ENCODE measurements at places on chromosomes 12 and 14.
A peak's percentile ranks its signal among the peaks of the same experiment; 100 is the strongest.

DNA sequence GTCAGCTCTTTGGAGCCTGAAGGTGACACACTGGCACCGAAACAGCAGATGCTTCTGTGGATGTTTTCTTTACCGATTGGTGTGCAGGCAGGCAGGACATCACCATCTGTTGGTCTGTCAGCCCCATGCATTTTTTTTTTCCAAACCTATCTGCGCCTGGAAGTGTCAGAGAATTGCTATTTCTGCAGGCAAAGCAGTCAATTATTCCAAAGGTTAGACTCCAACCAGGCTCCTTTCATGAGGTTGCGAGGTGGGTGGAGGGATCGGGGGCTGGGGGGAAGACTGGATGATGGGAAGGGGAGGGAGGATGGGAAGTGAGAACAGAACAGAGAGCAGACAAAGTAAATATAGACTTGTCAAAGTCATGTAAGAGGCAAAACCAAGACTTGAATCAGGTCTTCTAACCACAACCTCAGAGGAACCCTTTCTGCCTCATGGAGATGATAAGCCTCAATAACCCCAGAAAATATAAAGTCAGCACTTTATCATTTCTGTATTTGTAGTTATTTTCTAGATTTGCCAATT is 117.7 kb downstream of the OTOGL start:
- DNase-seq, result peak; percentile 80

DNA sequence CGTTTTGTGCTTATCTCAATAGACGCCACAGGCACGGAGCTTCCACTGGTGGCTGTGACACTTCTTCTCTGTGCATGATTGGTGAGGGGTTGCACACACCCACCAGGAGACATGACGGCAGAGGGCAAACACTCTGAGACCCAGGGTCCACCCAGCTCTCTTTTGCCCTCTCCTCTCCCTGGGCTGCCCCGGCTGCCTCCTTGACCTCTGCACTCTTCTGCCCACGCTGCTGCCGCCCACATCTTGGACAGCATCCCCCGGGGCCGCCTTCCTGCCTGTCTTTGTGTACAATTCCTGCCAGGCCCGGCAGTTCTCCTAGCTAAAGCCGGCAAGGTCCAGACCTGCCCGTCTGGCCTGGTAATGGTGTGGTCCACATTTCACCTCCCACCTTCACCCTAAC is 44.7 kb downstream of the DPF3 start:
- DNase-seq, result no peak

- DNase-seq, result no peak
These were observed 59.3 kb downstream of the ABCC9 start for GRCh38 chr12:21881965-21882364.

DNA sequence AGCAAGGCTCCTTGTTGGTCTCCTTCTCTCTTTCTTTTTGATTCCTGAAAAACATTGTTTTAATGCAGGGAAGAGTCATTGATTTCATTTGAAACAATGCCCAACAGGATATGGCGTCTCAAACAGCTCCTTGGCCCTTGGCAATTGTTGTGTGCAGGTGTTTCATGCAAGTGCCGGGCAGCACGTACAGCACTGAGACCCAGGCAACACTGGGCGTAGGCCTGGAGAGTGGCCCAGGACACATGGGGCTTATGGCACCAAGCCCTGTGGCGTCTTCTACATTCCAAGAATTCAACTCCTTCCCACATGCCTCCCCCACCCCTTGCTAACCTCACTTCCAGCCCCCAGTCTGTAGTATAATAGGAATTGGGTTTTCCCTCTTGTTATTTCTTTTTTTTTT is 230.4 kb downstream of the SPTSSA start:
- DNase-seq, result no peak

- no peak for DNase-seq
These were observed 11.9 kb upstream of the CIPC start for GRCh38 chr14:77086017-77086727.

DNA sequence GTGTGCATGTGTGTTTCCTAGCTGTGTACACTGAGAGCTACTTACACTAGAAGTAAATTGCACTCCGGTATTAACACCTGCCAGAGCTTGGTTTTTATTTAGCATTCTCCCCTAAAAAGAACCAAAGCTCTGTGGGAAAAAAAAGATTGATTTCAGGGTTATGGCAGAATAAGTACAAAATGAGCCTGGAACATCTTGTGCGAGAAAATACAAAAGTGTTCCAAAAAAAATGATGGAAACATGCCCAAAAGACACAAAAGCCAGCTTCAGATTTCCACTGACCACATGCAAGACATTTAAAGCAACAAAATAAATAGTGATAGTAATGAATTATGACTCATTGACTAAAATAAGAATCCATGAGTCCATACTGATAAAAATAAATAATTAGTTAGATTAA is 188.3 kb downstream of the GXYLT1 start:
- no peak for DNase-seq

GRCh38 chr12:62128175-62128975 is 131.8 kb upstream of the USP15 start:
- DNase-seq, result peak; percentile 50

GRCh38 chr12:62882140-62882539 is 52.8 kb downstream of the PPM1H start:
- no peak for DNase-seq

GRCh38 chr12:47410383-47410782 is 295.4 kb downstream of the RPAP3 start:
- no peak for DNase-seq

- no peak for DNase-seq
These were observed 48.9 kb downstream of the SDR9C7 start for GRCh38 chr12:56885316-56885715.

DNA sequence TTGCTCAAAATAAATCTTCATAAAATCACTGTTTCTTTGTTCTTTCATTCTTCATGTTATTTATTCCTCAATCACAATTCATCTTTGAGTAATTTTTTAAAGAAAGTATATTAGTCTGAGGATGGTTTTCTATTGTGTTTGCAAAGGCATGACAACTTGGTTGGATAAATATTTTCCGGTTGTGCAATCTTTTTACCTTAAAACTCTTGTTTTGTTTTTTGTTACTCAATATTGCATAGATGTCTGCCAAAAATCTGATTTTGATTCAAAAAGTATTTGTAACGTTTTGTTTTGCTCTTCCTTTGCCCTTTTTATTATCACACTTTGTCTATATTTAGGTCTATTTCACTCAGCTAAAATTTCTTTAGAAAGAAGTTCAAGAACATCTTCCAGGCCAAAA is 86.2 kb upstream of the SYT1 start:
- no peak for DNase-seq

DNA sequence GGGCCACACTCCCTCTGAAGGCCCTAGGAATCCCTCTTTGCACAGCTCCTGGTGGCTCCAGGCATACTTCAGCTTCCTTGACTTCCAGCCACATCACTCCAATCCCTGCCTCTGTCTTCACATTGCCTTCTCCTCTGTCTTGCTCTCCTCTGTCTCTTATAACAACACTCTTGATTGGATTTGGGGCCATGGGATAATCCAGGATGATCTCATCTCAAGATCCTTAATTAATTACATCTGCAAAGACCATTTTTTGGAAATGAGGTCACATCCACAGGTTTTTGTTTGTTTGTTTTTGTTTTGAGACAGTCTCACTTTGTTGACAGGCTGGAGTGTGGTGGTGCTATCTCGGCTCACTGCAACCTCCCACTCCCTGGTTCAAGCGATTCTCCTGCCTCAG is 88.7 kb downstream of the TMTC1 start:
- DNase-seq, result no peak

GRCh38 chr12:118633071-118633470 is 256.7 kb downstream of the SUDS3 start:
- no peak for DNase-seq

- DNase-seq, result no peak
These were observed 59.2 kb upstream of the ZDHHC17 start for GRCh38 chr12:76704693-76705092.

- no peak for DNase-seq
These were observed 33.2 kb downstream of the TOGARAM1 start for GRCh38 chr14:44995196-44995595.

GRCh38 chr12:117236456-117237001 is 46.3 kb upstream of the FBXO21 start:
- DNase-seq, result peak; percentile 64

DNA sequence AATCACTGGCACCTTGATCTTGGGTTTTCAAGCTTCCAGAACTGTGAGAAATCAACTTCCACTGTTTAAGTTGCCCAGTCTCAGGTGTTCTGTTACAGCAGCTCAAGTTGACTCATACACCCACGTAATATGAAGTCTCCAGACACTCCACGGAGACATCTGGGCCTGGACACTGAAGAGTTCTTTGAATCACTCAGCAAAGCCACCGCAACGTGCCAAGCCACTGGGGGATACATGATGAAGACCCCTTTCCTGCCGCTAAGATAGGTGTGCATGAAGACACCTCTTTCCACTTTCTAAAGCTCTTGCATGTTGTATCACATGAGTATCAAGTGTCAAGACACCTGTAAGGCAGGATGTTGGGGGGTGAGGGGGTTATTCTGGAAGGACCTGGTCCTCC is 311.7 kb upstream of the RTL1 start:
- no peak for DNase-seq

DNA sequence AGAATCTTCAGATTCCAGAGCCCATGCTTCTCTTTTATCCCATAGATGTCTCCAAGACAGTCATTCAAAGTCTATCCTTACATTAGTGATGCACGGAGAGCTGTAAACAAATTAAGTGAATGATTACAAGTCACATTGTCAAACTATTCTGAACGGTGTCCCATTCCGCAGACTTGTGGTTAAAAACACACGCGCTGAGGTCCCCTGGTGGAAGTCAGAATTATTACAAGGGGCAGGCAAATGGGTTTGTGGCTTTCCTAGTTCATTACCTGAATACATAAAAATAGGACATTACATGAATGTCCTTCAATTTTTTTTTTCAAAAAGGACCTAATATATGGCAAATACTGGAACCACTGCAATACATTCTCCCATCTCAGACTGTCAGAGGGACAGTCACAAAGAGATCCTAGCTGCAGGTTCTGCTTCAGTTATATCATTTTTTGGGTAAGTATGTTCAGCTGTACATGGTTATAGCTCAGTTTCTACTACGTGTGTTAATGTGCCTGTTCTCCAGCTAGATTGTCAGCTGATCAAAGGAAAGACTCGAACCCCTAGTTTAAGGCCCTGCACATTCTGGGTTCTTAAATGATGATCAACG is 53.1 kb upstream of the STON2 start:
- peak; percentile 72 for DNase-seq

- no peak for DNase-seq
These were observed 4.4 kb downstream of the CLSTN3 start for GRCh38 chr12:7134396-7135166.

DNA sequence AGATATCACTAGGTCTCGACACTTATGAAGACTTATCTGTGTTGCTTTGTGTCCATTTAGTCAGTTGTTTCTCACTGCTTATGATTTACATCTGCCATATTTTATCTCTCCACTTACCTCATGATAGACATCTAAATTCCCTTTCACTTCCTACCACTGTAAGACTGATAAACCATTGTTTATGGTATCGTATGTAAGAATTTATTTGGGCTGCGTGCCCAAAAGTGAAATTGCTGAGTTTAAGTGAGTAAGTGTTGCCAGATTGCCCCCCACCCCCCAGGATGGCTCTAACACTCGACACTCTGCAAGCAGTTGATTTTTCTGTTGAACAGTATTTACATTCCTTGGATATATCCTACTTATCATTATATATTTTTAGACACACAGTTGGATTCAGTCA is 69.9 kb upstream of the MON2 start:
- no peak for DNase-seq

- peak; percentile 59 for DNase-seq
These were observed 59.8 kb upstream of the C12orf71 start for GRCh38 chr12:27142101-27142721.

DNA sequence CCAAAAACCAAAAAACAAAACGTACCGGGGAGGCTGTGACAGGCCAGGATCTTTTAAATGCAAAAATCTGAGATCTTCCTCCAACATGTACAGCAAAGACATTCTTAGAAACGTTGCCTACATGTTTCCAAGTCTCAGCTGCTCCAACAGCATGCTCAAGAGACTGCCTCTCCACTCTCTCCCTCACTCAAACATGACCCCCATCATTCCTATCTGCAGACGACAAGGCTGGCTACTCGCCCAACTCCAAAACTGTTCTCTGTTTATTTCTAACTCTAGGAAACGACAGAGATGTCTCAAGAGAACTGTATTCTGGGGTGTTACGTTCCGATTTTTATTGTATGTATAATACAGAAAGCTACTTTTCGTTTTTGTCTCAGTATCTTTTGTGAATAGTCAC is 57.5 kb upstream of the TMCC3 start:
- DNase-seq, result no peak

DNA sequence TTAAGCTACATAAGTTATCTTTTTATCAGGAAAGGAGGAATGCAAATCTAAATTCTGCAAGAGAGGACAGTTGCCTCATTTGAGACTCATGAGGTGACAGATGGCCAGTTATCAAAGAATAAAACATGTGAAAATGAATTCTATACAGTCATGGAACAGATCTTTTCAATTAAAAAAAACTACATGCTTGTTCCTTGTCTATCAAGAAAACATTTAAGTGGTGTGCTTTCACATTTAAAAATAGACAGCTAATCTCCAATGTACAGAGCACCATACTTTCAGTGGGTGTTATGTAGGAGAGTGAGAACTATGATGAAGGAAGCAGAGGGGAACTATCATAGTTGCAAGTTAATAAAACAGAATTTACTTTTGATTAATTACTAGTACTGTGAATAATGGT is 76.7 kb upstream of the TTC7B start:
- DNase-seq, result peak; percentile 33

GRCh38 chr12:100699209-100699608 is 95.4 kb upstream of the ANO4 start:
- DNase-seq, result no peak

- no peak for DNase-seq
These were observed 10.1 kb upstream of the SLC6A15 start for GRCh38 chr12:84922693-84923092.

GRCh38 chr14:79701371-79701770 is 509.9 kb downstream of the DIO2 start:
- no peak for DNase-seq

GRCh38 chr12:91316907-91317269 is 134.3 kb upstream of the DCN start:
- no peak for DNase-seq

GRCh38 chr14:78248501-78249090 is 78.4 kb downstream of the NRXN3 start:
- no peak for DNase-seq

GRCh38 chr12:92987362-92987761 is 58.3 kb upstream of the EEA1 start:
- DNase-seq, result peak; percentile 83

DNA sequence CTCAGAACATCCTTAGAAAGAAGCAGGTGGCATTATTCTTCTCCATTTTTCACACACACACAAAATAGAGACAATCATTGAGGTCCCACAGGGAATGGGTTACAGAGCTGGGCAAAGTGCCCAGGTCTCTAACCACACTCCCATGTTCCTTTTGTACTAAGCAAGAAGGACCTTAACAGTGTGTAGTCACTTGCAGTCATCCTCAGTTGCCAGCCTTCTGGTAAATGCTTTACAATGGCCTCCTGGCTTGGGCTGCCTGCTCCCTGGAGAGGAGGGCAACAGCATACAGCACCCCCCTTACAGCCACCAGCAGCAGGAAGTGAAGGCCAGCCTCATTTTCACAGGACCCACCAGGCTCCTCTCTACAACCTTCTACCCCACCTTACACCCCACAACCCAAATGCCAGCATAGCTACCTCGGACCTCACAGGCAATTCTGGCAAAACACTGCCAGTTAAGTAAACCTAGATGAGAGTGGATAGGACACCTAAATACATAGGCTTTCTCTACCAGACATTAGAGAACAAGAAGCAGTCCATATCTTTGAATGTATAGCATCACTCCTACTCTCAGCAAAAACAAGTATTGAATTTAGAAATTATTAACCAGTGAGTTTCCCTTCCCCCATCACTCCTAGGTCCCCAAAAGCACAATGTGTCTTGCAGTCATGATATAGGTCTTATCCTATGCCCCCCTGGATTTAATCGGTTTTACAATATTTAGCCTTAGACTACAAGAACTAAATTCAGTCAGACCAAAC is 88.1 kb downstream of the PPP2R5E start:
- peak; percentile 61 for DNase-seq

Measured in common myeloid progenitor, CD34-positive (primary cell).